ENCODE measurements at places on chromosomes 2 and 18. TPM values are rescaled to one million over a fixed set of nuclear protein-coding genes. Genes with fewer than 3 reads are reported as not detected.

The MAPRE3 gene
- 58.9 TPM for total RNA-seq

The ZNF385B gene
- 0.35 TPM for total RNA-seq

The IL36G gene
- not detected for total RNA-seq

The LINC00305 gene
- not detected for total RNA-seq

The MOGAT1 gene
- total RNA-seq, result 0.38 TPM

The ABCG8 gene
- 0.32 TPM for total RNA-seq

The FAM237A gene
- 1.2 TPM for total RNA-seq

The SKOR2 gene
- total RNA-seq, result not detected

- no peak for DNase-seq
These were observed 44.3 kb upstream of the REL start for GRCh38 chr2:60837123-60837522.

- no peak for DNase-seq
These were observed 36.9 kb upstream of the SERPINB2 start for GRCh38 chr18:63850636-63851035.

DNA sequence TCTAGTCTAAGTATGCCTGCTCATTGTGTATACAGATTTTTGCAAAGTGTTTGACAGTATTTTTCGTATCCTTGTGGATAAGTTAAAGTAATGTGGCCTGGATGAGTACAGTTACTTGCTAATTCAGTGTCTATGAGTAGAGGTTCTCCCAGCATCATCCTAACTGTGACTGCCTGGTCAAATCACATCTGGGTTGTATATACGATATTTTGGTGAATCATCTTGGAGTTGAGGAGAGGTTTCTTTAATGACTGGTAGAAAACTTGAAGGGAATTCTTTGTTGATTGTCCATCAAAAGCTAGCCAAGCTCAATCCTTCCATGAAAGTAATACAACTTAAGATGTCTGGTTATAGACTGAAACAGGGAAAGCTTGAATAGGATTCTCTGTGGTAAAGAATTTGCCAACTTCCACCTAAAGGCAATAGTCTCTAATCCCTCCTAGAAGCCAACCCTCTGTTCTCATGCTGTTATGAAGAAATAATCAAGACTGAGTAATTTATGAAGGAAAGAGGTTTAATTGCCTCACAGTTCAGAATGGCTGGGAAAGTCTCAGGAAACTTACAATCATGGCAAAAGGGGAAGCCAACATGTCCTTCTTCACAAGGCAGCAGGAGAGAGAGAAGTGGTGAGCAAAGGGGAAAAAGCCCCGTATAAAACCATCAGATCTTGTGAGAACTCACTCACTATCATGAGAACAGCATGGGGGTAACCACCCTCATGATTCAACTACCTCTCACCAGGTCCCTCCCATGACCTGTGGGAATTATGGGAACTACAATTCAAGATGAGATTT lies 19.4 kb upstream of the RALBP1 start:
- DNase-seq, result no peak

DNA sequence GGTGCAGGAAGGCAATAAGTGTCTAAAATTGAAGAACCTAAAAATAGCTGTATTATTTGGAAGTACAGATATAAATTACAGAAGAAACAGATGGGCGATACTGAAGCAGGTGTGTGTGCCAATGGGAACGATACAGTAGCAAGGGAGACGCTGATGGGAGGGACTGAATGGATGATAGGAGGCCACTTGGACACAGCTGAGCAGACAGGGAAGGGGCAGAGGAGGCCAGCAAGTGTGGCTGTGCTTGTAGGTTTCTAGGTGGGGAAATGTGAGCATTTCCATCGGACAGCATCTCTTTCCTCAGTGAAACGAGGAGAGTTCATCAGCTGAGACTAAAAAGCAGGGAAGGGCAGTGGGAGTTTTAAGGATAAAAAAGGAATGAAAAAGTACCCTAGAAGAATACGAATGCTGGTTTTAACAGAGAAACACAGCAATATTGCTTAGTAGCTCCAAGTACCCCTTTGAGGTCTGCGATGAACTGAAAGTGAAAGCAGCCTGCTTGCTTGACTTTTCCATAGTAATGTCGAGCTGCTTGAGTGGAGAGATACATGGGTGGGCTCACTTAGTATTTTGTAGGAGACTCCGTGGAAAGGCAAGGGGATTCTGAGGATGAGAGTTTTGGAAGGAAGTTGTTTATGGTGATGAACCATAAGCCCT lies 91.7 kb upstream of the EPC2 start:
- no peak for DNase-seq

- no peak for DNase-seq
These were observed 17.3 kb downstream of the PLCL1 start for GRCh38 chr2:197821550-197822289.

- DNase-seq, result no peak
These were observed 4.8 kb downstream of the NT5C1B start for GRCh38 chr2:18584608-18584954.

GRCh38 chr2:144208924-144209323 lies 311.0 kb downstream of the ZEB2 start:
- no peak for DNase-seq

DNA sequence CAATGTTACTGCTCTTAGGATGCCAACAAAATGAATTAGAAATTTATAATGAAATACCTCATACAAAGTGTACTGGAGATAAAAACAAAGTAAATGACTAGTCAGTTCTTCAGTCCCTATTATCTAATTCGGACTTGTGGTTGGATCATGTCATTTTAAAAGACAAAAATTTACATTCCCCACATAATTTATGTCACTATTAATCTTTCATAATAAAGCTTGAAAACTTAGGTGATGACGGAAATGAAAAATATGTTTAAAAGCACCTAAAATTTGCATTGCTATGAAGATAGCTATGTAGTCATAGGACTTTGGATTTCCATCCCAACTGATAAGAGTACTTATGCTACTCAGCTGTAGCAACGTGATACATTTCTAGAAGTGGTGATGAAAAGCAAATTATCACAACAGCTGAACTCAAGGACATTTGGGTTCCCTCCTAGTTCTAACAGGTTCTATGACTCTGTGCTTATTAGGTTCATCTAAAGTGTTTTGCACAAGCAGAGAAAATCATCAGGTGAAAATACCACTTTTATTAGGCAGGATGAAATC lies 58.4 kb downstream of the LRPPRC start:
- DNase-seq, result no peak
